ENCODE measurements at places on chromosomes 12 and 14.

GRCh38 chr12:43836475-43836989 lies 651 bp downstream of the TMEM117 start:
- no peak for DNase-seq

GRCh38 chr14:91311284-91311662 lies 66.8 kb upstream of the GPR68 start:
- DNase-seq, result no peak

GRCh38 chr14:57293866-57294837 lies 25.4 kb downstream of the AP5M1 start:
- no peak for DNase-seq

DNA sequence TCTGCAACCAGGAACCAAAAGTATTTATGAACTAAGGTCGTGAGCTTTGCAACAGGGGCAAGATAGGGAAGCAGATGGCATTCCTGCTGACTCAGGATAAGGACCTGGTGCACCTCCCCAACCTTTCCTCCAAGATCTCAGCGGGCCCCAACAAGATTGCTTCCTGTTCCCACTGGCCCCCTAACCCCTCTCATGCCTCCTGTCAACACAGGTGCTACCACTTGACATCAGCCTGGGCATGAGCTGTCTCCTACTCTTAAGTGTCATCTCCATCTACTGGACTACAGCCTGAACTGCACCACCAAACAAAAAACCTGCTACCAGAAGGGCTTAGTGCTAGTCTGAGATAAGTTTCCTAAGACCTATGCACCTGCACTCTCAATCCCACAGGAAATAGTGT lies 32.7 kb downstream of the MED6 start:
- no peak for DNase-seq

DNA sequence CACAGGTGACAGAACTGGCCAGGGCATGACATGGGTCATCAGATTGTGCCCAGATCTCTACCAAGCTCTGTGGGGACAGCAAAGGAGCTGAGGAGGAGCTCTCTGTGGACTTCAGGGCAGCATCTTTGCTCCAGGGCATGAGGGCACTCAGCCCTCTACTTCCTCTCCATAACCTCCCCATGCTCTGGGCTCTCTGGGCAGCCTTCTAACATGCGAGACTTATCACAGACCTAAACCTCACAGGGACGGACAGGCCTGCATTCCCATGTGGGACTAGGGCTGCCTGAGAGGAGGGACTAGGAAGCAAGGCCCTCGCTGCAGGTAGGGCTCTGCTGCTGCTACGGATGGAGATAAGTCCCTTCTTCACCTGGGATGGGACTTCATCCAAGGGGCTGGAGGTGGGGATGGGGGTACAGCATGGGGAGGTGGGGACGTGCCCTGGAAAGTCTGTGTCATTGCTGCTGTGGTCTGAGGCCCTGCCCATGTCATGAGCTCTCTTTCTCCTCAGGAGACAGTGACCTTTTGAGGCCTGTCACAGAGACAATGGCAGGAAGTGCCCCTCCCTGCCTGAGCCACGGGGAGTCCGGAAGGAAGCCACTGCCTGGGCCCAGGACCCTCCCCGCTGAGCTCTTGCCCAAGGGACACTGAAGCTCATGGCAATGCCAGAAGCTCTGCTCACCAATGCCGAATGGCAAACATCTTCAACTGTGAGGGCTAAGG lies 44.1 kb downstream of the PITPNM2 start:
- peak; percentile 15 for DNase-seq

- no peak for DNase-seq
Measured at GRCh38 chr14:60656686-60657455, 7.6 kb upstream of the SIX1 start.

DNA sequence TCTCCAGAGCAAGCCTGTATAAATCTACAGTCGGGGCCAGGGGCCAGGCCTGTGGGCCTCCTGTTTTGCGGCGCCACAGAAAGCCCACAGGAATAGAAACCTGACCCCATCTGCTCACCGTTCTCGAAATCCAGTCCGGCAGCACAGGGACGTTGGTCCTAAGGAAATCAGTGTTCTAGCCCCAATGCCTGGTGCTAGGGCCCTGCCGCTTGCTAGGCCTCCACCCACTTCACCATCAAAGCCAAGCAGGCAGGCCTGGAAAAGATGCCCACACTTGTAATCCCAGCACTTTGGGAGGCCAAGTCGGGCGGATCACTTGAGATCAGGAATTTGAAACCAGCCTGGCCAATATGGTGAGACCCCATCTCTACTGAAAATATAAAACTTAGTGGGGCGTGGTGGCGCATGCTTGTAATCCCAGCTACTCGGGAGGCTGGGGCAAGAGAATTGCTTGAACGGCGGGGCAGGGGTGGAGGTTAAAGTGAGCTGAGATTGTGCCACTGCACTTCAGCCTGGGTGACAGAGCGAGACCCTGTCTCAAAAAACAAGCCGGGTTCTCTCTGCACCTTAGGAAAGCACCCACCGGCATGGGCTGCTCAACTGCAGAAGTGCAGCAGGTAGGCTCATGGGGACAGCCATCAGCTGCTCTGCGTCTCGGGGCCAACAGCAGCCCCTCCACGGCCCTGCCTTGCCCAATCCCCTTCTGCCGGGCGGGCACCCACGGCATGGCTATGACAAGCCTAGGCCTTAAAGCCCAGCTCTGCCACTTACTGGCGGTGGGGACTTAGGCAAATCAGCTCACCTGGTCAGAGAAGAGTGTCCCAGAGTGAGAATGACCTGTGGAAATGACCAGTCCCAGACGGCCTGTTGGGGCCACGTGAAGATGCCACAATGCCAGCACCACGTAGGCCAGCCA lies 47.4 kb downstream of the VWF start:
- DNase-seq, result no peak

DNA sequence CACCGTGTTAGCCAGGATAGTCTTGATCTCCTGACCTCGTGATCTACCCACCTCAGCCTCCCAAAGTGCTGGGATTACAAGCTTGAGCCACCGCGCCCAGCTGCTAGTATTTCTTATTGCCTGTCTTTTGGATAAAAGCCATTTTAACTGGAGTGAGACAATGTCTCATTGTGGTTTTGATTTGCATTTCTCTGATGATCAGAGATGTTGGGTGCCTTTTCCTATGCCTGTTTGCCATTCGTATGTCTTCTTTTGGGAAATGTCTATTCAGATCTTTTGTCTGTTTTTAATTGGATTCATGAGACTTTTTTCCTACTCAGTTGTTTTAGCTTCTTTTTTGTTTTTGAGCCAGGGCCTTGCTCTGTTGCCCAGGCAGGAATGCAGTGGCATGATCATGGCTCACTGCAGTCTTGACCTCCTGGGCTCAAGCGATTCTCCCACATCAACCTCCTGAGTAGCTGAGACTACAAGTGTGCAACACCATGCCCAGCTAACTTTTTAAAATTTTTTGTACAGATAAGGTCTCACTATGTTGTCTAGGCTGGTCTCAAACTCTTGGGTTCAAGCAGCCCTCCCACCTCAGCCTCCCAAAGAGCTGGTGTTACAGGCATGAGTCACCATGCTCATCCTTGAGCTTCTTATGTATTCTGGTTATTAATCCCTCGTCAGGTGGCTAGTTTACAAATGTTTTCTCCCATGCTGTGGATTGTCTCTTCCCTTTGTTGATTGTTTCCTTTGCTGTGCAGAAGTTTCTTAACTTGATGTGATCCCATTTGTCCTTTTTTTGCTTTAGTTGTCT lies 65.9 kb downstream of the ACACB start:
- DNase-seq, result no peak

DNA sequence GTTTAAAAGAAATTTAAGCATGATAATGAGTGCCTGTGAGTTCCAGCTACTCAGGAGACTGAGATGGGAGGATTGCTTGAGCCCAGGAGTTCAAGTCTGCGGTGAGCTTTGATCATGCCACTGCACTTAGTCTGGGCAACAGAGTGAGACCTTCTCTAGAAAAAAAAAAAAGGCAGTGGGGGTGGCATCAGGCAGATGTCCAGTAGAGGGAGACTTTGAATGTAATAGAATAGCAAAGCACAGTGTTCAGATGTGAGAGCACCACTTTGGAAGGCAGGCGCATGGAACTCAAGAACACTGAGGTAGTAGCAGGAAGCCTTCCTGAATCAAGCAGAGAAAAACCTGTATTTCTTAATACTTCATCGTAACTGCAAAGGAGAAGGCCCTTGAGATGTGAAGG lies 394.5 kb upstream of the GARIN6 start:
- DNase-seq, result no peak

GRCh38 chr12:64569923-64570691 lies 40.2 kb upstream of the RASSF3 start:
- no peak for DNase-seq

DNA sequence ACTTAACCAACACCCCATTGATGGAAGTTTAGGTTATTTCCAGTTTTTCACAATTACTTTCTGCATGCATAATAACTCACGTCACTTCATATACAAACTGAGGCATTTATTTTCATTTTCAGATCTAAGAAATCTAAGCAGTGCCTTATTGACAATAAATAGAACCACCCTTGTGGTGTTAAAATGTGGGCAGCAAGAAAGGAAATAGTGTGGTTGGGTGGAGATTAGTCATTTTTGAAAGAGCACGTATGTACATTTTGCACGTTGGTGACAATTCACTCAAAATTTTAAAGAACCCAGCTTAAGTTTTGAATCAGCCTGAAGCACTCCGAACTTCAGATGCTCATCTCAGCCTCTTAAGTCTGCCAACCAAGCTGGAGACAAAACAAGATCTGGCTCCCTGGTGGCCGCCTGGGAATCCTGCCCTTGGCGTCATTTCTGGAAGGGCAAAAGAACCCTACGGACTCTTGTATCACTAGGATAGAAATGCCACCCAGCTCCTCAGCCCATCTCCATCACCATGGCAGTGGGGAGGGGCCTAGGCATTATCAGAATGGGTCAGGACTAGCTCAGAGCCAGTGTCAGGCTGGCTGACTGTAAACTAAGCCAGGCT lies 89.5 kb upstream of the BCL2L14 start:
- no peak for DNase-seq

GRCh38 chr14:97353102-97353501 lies 555.9 kb downstream of the VRK1 start:
- no peak for DNase-seq

DNA sequence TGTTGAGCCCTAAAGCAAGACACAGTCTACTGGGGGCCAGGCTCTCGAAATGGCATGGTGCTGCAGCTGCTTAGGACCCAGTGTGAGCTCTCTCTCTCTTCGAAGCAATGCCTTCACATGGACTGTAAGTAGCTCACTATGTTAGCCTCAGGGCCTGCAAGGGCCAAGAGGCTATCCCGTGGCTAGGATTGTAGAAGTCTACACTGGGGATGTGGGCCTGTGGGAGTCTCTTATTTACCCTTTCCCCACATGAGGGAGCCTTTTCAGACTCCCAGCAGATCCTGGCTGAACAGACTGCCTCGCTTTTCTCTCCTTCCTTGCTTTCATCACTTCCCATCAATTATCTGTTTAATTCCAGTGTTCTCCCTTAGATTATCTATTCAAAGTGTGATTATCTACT lies 101.4 kb downstream of the GPR65 start:
- no peak for DNase-seq

DNA sequence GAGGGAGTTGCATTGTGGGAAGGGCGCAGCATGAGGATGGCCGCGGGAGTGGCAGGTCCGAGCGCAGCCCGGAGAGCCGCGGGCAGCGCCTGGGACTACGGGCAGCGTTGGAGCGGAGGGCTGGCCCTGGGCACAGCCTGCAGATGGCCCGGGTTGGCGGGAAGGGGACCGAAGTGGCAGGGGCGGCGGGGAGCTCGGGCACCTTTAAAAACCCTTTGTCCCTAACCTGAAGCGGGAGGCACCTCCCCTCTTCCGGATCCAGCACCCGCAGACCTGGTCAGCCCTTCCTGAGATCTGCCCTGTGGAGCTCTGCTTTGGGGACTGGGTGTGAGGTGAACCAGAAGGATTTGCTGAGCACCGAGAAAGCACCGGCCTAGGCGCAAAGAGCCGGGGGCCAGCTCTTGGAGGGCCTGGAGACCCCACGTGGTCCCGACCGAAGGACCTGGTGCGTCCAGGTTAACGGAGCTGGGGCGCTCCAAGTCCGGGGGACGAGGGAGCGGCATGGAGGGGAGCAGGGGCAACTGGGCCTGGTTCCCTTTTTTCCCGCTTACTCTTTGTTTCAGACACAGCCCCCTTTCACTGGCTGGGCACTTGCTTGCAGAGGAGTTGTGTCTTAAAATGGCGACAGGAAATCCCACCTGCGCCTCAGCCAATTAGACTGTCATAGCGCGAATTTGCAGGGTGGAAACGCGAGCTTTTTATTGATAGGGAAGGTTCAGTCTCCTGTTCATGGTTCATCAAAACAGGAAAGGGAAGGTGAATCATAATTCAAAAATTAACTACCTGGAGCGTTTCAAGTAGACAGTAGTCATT lies 792 bp upstream of the SLC38A1 start:
- peak; percentile 45 for DNase-seq

GRCh38 chr14:80862983-80863382 lies 78.6 kb downstream of the CEP128 start:
- no peak for DNase-seq

- DNase-seq, result no peak
Measured at GRCh38 chr12:5073054-5073453, 29.4 kb downstream of the KCNA5 start.

- DNase-seq, result no peak
Measured at GRCh38 chr14:85604714-85605113, 74.8 kb downstream of the FLRT2 start.

DNA sequence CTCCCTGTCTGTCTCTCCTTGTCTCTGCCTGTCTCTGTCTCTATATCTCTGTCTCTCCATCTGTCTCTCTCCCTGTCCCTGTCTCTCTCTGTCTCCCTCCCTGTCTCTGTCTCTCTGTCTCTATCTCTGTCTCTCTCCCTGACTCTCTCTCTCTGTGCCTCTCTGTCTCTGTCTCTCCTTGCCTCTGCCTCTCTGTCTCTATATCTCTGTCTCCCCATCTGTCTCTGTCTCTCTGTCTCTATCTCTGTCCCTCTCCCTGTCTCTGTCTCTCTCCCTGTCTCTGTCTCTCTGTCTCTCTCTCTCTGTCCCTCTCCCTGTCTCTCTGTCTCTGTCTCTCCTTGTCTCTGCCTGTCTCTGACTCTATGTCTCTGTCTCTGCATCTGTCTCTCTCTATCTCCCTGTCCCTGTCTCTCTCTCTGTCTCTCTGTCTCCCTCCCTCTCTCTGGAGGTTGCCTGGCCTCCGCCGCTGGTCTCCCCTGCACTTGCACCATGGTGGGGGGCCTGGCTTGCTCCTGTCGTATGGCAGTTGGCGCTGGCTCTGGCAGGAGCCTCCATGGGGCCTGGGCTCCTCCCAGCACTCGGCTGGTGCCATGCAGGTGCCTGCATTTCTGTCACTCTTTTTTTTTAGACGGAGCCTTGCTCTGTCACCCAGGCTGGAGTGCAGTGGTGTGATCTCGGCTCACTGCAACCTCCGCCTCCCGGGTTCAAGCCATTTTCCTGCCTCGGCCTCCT lies 28.3 kb downstream of the MMP17 start:
- no peak for DNase-seq

- DNase-seq, result no peak
Measured at GRCh38 chr14:59148334-59148900, 40.0 kb upstream of the DAAM1 start.

GRCh38 chr12:63968673-63969072 lies 124.2 kb downstream of the SRGAP1 start:
- no peak for DNase-seq

GRCh38 chr12:16789204-16789790 lies 183.3 kb upstream of the LMO3 start:
- DNase-seq, result no peak

GRCh38 chr12:132075714-132076553 lies 68.2 kb downstream of the DDX51 start:
- DNase-seq, result no peak

- DNase-seq, result no peak
Measured at GRCh38 chr14:76106188-76106587, 45.5 kb upstream of the GPATCH2L start.

Data from stimulated activated CD8-positive, alpha-beta memory T cell treated with anti-CD3 and anti-CD28 coated beads, Interleukin-7, amount 100 ng/mL, for 24 hours (primary cell).